ENCODE measurements at places on chromosomes 2 and 18.
A peak's percentile ranks its signal among the peaks of the same experiment; 100 is the strongest.

GRCh38 chr18:76489081-76489480 is 6.0 kb downstream of the ZNF516 start:
- no peak for DNase-seq

DNA sequence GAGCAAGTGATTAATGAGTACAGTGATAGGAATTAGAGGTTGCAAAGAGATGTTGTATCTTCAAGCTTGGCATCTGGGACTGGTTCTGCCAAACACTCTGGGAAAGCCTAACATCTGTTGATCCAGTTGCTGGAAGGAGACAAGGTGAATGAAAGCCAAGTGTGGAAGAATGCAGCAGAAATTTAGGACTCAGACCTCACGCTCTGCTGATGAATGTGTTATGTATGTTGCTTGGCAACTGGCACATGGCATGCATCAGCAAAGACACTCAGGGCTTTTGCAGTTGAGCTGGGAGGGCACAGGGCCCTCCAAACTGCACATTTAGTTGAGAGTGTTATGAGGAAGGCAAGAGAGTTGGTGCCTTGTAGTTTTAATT is 105.5 kb downstream of the COLEC12 start:
- no peak for DNase-seq

DNA sequence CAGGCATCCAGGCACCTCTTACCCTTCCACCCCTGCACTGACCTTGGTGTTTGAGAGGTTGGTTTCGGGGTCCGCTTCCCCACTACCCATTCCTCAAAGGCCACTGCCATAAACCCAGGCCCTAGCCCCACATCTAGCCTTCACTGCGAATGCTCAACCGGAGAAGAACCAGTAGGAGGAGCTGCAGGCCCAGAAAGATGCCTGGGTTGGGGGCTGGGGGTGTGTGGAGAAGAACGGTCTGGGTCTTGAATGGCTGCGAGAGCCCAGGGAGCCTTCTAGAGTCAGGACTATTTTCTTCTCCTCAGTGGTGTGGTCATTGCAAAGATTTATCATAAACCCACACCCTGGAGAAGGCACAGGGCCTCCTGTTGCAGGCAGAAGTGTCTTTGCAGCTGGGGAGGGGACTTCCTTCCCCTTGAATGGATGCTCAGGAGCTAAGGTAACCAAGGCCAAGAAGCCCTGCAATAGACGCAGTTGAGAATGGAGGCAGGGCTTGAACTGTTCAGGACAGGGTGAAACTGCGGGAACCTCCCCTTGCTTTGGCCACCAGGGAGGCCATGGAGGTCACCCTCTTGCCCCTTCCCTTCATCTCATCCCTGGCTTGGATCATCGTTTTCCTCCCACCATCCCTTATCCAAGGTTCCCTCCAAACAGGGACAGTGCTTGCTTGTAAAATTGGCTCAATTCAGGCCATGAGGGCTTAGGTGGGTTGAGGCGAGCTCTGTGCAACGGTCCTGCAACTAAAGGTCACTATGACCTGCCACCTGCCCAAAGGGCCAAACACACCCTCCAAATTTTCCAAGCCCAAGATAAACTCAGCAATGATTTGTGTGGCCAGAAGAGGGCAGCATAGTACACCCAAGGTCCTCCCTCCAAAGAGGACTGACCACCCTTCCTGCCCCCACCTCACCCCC is 20.9 kb downstream of the THNSL2 start:
- no peak for DNase-seq

DNA sequence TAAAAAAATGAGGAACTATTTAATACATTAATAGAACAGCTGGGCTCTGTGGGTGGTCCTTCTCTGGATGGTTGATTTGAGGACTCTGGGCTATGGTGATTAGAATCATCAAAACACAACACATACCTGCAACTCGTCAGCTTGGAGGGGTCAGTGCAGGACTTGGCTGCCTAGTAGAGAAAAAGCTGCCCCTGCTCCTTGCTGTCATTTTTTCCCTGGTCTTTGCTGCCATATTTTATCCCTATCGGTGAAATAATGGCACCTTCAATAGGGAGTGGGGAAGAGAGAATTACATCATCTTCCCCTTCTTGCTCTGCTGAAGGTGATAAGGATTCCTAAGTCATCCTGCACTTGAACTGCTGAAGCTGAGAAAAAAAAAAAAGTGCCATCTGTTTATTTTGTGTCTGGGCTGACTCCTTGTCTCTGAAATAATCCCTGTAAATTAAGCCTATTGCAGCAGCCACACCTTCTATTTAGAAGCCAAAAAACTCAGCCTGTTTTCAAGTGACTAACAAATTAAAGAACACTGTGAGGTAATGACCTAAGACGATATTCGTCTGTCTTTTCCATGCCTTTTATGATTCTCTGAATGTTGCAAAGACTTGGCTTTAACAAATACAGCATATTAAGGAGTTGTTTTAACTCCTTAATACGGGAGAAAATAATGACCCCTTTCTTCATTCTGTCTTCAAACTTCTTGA is 89.3 kb downstream of the ACVR1 start:
- DNase-seq = no peak

GRCh38 chr2:236666646-236667204 is 97.1 kb downstream of the ACKR3 start:
- no peak for DNase-seq

GRCh38 chr2:169365029-169365480 is 2.7 kb upstream of the LRP2 start:
- no peak for DNase-seq

DNA sequence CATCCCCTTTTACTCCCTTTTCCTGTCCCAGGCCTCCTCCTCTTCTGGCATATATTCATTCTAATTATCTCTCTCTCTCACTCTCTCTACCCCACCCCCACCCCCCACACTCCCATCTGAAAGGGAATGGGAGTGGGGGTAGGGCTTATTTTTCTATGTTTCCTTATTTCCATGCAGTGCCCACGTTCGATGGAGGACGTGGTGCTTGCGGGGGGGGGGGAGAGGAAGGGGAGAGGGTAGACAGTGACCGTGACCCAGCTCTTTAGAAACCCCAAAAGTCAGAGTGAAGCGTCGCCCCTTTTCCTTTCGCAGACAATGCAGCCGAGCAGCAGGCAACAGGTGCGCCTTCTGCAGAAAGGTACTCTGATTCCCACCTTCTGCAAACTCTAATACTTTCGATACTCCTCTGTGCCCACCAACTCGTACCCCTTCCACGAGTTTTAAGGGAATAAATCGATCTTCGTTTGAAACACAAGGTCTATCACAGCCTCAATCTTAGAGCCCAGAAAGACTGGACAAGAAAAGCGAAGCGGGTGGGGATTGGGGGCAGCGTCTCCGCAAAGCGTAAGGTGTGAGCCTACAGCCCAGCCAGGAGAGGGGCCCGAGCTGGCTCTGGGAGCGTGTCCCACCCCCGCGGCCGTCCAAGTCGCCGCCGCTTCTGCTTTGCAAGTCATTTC is 891 bp upstream of the NR4A2 start:
- no peak for DNase-seq

DNA sequence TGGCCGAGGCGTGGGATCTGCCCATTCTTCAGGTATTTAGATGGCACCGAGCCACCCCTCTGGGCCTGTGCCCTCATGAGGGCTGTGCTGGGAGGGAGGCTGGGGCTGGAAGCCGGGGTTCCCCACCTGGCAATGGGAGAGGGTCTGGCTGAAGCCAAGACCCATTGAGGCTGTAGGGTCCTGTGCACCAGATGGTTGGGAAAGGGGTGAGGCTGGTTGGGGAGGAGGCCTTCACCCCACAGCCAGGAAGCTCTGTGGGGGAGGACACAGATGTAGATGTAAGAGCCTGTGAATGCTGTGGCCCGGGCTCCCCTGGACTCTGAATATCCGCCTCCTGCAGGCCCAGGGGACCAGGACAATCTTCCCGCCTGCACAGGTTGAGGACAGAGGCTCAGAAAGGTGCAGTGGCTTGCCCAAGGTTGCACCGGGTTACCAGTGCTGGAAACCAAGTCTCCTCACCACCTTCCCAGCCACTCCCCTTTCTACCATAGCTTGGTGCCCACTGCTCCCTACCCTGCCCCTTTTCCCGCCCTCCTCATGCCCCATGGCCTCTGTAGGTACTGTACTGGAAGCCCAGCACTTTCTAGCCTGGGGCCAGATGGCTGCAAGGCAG is 49.7 kb downstream of the PDCL3 start:
- DNase-seq = no peak

GRCh38 chr2:139669675-139670074 is 889.5 kb upstream of the NXPH2 start:
- no peak for DNase-seq

- no peak for DNase-seq
Measured at GRCh38 chr18:38751898-38752297, 1186.3 kb upstream of the CELF4 start.

GRCh38 chr2:33168922-33169321 is 222.2 kb downstream of the LTBP1 start:
- DNase-seq = no peak

DNA sequence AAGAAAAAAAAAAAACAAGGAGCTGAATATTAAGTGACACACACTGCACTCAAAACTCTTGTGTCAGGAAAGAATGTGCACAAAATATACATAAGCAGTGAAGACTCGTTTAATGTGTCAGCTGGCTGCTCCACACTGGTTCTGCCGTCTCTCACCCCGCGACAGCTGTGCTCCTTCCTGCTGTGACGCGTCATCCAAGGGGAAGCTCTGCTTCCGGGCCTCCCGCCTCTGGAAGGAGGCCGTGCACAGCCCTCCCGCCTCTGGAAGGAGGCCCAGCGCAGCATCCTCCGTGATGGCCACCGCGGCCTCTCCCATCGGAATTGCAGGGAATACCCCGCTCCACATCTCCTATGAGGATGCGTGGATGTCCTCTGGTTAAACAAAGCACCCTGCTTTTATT is 151.0 kb downstream of the HDAC4 start:
- DNase-seq = no peak

- DNase-seq = no peak
Measured at GRCh38 chr2:113977660-113978523, 88.0 kb downstream of the ACTR3 start.

DNA sequence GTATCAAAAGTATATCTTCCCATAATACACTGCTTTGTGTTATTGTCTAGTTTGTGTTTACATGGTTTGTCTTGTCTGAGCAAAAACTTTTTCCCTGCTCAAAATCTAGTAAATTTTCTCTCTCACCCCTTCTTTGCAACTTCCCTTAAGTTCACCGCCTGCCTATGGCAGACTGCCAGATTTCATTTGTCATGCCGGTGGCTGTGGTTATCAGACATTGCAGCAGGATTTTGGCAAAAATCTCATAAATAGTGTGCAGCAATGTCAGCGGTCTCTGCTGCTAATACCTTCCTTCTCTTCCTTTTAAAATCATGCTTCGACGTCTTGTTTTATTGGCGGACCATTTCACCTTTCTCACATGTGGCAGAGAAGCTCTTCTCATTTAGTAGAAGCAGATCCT is 45.6 kb upstream of the TMEM178A start:
- DNase-seq = no peak

GRCh38 chr2:144086965-144087364 is 433.0 kb downstream of the ZEB2 start:
- no peak for DNase-seq

GRCh38 chr2:66432801-66433694 is 1.9 kb upstream of the MEIS1 start:
- no peak for DNase-seq

GRCh38 chr2:68385220-68385906 is 20.3 kb downstream of the PLEK start:
- peak; percentile 29 for DNase-seq

GRCh38 chr2:112870841-112871835 is 34.6 kb upstream of the IL1B start:
- DNase-seq = no peak

DNA sequence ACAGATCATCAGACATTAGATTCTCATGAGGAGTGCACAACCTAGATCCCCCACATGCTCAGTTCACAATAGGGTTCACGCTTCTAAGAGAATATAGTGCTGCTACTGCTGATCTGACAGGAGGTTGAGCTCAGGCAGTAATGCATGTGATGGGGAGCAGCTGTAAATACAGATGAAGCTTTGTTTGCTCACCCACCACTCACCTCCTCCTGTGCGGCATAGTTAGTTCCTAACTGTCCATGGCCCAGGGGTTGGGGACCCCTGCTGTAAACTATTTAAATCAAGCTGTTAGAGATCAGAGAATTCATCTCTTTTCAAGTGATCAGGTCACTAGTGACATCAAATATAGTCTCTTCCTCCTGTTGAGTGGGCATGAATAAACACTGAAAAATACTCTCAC is 88.8 kb upstream of the ACVR2A start:
- no peak for DNase-seq

DNA sequence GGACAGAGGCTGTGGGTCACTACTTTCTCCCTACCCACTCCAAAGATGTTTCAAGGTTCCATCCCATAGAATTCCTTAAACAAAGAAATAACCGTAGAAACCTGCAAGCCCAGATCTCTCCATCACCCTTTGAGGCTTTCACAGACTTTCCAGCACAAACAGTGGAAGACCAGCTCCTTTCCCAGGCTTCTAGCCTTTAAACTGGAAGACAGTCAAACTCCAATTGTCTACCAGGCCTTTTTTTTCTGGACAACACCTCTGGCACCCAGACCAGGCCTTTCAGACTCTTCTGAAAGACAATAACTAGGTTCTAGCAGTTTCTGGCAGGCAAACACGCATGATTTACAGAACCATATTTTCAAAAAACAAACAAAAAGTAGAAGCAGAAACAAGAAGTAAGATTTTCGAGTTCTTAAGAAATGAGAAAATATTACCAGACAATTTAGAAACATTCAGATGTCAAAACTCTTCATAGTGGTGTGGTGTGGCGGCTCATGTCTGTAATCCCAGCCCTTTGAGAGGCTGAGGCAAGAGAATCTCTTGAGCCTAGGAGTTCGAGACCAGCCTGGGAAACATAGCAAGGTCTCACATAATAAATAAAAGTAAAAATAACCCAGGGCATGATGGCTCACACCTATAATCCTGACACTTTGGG is 106.8 kb upstream of the MSH2 start:
- no peak for DNase-seq

GRCh38 chr2:70143314-70144150 is 47.3 kb downstream of the C2orf42 start:
- no peak for DNase-seq

GRCh38 chr2:40087434-40087833 is 308.4 kb upstream of the THUMPD2 start:
- no peak for DNase-seq

DNA sequence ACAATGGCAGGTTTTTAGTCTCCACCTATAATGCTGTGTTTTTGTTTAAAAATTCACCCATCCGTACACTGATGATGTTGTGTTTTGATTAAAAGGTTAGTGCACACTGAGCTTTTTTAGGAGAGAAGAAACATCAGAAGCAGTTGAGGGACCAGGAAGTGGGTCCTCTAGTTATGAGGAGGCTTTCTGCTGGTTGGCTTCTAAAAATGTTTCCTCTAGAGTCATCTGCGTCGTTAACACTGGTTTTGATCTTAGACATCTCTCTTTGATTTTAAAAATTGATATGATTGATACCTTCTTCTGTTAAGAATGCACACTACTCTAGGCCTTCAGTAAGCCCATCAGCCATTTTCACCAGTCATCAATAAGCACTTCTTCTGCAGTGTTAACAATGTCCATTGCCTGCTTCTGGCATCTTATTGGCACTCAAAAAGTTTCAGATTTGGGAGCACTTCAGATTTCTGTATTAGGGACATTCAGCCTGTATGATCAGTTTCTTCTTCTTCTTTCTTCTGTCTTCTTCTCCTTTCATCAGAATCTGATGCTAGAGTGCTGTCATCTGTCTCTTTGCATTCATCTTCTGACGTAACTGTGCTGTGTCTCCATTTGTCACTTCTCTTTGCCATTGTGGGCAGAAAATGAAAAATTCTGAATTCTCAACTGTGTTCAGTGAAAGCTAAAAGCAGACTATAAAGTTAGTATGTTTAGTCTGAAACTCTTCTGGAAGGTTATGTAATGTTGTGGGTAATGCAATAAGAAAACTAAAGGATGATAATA is 56.3 kb downstream of the PHLPP1 start:
- DNase-seq = no peak

- no peak for DNase-seq
Measured at GRCh38 chr2:216670266-216671080, 24.9 kb downstream of the IGFBP5 start.

Data from stimulated activated CD8-positive, alpha-beta memory T cell treated with anti-CD3 and anti-CD28 coated beads, Interleukin-12 subunit alpha, Interleukin-12 subunit beta, amount 100 ng/mL, for 4 hours (primary cell).